GF-D8 (cell line): ENCODE measurements at places on chromosomes 3 and 15.

GRCh38 chr3:139227165-139227564 is 116.7 kb upstream of the MRPS22 start:
- no peak for DNase-seq

DNA sequence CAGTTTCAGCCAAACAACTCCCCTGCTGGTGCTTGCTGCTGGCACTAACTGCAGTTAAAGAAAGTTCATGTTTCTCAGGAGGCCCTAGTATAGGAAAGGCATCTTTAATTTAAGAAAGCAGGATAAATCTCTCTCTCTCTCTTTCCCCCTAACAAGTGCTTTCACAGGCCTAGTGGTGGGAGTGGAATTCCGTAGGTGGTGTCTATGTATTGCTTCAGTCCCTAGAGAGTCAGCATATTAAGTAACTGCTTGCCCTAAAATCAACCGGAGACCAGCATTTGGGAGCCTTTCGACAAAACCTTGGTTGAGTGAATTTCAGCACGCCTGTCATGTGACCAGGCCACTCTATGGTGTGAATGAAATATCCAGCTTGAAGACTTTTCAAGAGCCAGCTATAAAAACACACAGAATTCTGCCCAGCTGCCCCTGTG is 169.2 kb upstream of the TGFBR2 start:
- no peak for DNase-seq

DNA sequence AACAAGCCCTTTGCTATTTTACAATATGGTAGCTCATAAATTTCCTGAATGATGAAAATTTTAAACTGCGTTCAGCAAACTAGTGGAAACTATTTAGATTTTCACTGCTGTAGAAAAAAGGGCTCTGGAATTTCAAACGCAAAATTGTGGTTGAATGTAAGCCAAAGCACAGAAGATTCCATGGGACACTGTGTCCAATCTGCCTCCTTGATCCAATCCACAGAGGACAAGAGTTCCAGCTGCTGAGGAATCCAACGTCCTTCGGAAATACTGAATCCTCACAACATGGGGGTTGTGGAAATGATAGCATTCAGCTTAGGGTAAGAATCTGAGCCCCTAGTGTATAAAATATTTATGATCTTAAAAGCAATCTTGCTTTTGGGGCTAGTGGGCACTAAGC is 161.0 kb downstream of the PLD1 start:
- no peak for DNase-seq

GRCh38 chr3:153166206-153166605 is 4.2 kb downstream of the RAP2B start:
- no peak for DNase-seq

DNA sequence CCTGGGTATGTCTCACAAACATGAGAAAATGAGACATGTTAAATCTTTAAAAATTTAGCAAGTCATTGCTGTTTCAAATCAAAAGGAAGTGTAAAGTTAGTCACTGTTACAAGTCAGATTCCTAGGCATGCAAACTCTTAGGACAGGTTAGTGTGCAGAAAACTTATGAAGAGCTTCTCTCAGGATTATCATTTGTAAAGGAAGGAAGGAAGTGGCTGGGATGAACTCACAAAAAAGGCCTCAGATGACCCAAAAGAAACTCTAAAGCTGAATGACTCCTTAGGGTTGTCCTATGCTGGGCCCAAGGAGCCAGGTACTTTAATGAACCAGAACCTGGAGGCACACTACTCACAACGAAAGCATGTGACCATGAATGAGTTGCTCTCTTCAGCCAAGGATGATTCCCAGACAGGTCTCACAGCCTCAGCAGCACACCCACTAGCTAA is 25.0 kb downstream of the MSL2 start:
- DNase-seq = no peak

DNA sequence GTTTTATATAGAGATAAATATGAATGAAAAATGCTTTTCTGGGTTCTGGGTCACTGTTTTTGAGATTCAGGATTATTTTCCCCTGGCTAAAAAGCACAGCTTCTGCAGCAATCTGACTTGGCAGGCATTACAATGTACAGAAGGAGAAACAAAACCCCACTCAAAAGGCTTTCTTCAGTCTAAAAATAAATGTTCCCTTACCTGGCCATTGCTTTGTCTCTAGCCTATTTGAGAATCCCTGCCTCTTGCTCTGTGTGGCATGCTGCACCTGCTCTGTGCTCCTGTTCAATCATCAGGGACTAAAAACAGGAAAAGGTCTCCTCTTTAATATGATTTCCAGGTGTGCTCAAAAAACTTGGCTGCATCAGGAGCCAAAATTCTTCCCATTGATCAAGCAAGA is 187.4 kb upstream of the STAC start:
- DNase-seq = no peak
